ENCODE measurements at places on chromosomes 2 and 18.
A peak's percentile ranks its signal among the peaks of the same experiment; 100 is the strongest.

GRCh38 chr2:8565399-8566154, 116.3 kb upstream of the ID2 start:
- no peak for DNase-seq

DNA sequence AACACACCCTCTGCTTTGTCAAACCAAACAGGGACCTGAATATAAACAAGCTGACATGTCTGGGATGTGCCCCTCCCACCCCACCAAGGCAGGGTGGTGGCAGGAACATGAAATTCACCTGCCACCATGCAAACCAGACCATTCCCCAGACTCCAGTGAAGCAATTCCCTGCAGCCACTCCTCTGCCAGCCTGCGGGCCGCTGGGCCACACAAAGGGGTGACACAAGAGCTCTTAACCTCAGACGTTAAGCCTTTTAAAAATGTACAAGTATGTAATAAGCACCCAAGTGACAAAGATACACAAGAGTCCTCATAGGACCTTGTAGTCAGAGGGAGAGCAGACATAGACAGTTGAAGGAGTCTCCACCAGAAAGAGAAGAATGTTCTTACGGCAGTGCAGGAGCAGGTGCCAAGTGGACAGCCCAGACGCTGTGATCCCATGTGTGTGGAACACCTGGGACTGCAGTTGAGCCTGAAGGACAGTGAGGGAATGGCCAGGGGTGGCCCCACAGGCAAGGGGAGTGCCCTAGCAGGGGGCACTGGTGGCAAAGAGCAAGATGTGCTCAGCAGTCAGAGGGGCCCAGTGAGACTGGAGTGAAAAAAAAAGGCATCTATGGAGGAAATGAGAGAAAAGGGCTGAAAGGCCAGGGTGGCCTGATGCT, 36.9 kb downstream of the CRACDL start:
- no peak for DNase-seq

DNA sequence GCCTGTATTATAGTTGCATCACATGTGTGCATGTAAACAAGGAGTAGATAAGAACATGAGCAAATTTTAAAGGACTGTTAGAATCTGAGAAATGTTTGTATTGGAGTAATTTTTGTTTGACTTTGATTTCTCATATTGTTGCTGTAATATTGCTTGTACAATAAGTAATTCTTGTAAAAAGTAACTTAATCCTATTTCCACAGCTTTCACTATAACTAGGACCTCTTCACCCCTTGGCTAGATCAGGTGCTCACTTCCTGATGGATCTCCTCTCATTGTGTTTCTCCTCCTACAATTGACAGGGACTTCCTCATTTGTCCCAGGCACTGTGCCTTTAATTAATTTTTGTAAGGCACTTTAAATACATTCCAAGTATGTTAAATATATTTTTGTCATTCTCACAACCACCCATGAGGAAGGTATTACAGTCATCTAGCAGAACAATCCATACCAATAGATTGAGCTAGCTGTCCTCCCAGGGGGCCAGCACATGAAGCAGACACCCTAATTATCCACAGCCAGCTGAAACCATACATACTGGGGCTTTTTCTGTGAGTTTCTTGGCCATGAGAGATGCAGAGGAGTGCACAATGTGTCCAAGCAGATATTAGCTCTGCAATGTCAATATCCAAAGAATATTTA, 359.5 kb upstream of the ACVR2A start:
- no peak for DNase-seq

DNA sequence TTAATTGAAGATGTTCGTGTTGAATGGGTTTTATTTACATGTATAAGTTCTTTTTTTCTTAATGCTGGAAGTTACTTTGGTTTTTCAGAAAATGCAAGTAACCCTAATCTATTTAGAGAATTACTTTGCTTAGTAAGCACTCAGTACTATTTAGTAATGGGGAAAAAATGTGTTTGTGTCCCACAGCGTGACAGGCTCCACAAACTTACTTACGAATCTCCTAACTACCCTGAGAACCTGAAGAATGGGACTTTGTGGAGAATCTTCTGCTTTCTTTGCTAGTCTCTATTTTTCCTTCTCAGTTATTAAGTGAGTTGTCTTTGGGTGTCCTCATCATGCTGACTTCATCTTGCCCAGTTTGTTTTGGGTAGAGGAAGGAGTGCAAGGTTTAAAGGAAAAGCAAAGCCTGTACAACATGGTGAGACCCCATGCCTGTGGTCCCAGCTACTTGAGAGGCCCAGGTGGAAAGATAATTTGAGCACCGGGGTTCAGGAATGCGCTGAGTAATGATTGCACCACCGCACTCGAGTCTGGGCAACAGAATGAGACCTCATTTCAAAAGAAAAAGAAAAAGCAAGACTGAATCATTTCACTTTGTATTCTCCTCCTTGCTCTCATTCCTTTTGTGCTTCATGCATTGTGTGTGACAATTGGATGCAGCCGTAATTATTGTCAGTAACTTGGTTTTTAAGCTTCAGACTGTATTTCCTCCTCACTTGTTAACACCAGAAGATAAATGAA, 10.2 kb downstream of the NEDD4L start:
- no peak for DNase-seq

DNA sequence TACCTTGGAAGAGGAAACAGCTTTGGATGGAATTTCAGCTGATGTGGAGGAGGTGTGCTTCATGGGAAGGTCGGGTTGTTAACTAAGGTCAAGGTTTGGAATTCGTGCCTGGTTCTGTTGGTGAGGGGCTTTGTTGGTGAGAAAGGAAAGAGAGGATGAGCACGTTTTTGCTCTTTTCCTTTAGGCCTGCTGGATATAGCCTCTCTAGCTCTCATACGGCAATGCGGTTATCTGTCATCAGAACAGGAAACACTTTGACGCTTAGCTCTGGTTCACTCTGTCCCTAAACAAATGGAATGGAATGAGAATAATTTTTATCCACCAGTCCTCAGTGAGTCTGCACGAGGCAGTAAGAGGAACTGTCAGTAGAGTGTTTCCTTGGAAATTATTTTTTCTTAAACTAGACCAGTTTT, 169.7 kb upstream of the NOSTRIN start:
- DNase-seq: no peak

- DNase-seq: no peak
Observed at GRCh38 chr2:23803965-23804542, 122.9 kb downstream of the ATAD2B start.

DNA sequence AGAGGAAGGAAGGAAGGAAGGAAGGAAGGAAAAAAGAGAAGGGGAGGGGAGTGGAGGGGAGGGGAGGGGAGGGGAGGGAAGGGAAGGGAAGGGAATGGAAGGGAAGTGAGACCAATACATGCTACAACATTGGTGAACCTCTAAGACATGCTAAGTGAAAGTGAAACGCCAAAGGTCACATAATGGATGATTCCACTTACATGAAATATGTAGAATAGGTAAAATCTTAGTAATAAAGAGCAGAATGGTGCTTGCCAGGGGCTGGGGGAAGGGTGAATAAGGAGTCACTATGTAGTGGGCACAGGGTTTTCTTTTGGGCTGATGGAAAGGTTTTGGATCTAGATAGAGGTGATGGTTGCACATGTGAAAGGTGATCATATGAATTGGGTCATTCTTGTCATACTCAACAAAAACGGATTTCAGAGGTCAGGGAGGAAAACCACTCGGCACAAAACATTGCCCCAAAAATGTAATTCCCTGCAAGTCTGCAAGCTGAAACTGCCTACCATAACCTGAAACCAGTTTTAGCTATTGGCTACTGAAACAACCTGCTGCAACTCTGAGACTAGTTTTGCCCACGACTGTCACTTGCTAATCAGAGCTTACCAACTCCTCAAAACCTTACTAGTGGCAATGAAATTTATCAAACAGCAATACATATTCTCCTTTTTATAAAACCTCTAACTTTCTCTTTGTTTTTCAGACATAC, 59.2 kb downstream of the CCDC141 start:
- peak; percentile 15 for DNase-seq

DNA sequence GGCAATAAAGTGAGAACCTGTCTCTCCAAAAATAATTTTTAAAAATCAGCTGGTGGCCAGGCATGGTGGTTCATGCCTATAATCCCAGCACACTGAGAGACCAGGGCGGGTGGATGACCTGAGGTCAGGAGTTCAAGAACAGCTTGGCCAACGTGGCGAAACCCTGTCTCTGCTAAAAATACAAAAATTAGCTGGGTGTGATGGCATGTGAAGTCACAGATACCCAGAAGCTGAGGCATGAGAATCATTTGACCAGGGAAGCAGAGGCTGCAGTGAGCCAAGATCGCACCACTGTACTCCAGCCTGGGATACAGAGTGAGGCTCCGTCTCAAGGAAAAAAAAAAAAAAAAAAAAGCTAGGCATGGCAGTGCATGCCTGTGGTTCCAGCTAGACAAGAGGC, 7.4 kb upstream of the GPR75 start:
- no peak for DNase-seq

GRCh38 chr2:155310589-155310988, 612.1 kb downstream of the KCNJ3 start:
- DNase-seq: no peak

DNA sequence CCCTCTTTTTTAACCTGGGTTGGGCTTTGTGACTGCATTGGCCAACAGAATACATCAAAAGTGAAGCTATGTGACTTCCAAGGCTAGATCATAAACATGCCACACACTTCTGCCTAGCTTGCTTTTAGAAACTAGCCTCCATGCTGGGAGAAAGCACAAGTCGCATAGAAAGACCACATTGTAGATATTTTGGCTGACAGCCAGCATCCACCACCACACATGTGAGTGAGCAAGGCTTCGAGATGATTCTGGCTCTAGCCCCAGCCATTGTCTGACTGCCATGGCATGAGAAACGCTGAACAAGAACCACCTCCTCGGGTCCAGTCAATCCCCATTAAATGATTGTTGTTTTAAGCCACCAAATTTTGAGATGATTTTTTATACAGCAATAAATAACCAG, 66.8 kb upstream of the STPG4 start:
- DNase-seq: no peak

- DNase-seq: no peak
Observed at GRCh38 chr2:168529900-168530561, 74.0 kb downstream of the CERS6 start.
